ENCODE measurements at places on chromosomes 7 and 10.

- DNase-seq: peak; percentile 4
These were observed 613.9 kb upstream of the IGFBP3 start for GRCh38 chr7:46534664-46535588.

DNA sequence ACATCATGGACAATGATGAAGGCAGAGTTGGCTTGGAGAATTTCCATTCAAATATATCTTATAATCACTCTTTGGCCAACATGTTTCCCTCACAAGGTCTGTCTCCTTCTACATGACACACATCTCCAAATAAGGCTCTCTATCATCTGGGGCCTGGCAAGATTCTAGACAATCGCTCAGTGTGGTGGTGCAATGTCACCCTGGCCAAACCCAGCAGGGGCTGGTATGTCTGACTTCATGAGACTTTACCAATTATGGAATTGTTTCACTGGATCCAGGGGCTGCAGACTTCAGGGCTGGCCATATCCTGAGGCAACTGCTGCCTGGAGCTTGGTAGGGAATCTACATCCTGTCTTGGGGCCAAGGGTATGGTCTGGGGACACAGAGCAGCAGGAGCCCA, 319.0 kb downstream of the PLXNA4 start:
- DNase-seq: no peak

- no peak for DNase-seq
These were observed 509.1 kb downstream of the INHBA start for GRCh38 chr7:41193738-41194282.

GRCh38 chr10:133090654-133091053, 2.9 kb downstream of the ADGRA1 start:
- no peak for DNase-seq

GRCh38 chr10:15339892-15340291, 31.2 kb downstream of the FAM171A1 start:
- DNase-seq: no peak

DNA sequence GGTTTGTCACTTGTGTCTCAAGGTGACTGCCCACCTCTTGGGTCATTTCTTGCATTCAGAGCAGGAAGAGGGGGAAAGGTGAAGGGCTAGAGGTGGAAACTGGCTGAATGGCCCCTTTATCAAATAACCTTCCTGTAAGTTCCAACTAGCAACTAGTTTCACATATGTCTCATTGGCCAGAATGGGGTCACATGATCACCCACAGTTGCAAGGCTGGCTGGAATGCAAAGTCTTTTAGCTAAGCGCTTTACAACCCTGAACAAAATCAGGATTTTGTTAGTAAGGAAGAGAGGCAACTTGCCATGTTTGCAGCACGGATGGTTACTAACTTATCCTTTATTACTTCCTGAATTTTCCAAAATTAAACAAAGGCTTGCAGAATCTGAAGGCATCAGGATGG, 156.3 kb downstream of the EMX2 start:
- DNase-seq: no peak

- DNase-seq: no peak
These were observed 195.9 kb downstream of the MDFIC start for GRCh38 chr7:115117748-115118147.

- DNase-seq: no peak
These were observed 146.3 kb upstream of the SP8 start for GRCh38 chr7:20932785-20933527.

GRCh38 chr7:108063520-108063933, 60.6 kb upstream of the LAMB1 start:
- DNase-seq: no peak

GRCh38 chr10:21769041-21769440, 234.5 kb downstream of the DNAJC1 start:
- no peak for DNase-seq

DNA sequence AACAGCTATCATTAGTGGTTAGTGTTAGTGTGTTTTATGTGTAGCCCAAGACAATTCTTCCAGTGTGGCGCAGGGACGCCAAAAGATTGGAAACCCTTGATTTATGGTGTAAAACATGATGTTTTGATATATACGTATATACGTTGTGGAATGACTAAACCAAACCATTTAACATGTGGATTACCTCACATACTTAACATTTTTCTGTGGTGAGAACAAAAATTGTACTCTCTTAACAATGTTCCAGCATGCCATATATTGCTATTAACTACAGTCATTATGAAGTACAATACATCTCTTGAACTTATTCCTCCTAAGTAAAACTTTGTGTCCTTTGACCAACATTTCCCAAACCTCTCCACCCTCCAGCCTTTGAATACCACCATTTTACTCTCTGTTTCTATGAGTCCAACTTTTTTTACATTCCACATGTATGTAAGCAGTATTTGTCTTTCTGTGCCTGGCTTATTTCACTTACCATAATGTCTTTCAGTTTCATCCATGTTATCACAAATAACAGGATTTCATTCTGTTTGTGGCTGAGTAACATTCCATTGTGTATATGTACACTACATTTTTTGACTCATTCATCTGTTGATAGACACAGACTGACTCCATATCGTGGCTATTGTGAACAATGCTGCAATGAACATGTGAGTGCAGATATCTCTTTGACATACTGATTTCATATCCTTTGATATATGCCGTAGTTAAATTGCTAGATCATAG, 42.2 kb upstream of the MAGI2 start:
- no peak for DNase-seq

DNA sequence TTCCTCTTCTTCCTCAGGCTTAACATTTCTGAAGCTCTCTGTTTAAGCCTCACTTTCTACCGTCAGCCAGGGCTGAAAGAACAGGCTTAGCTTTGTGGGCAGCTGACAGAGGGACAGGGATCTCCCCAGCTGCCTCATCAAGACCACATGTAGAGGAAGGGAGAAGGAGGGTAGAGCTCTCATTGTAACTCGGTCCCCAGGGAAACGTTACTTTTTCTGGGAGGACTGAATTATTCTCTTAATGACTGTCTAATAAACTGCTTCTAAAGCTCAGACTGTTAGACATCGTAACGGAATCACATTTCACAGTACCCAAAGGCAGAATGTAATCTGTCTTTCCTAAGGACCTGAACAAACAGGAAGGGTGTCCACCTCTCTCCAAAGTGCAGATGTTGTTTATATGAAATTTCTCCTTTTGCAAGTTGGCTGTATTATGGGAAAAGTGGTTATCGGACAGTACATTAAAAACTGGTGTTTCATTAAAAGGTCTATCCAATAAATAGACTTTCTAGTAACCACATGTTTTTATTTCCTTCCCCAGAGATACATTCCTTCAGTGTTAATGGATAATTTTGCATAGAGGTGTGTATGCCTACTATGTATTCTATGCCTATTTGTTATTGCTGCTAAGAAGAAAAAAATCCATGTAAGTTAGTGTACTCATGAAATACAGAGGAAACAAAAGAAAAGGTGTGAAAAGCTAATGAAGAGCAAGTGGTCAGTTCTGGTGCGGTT, 144.2 kb downstream of the CTTNBP2 start:
- DNase-seq: no peak
